ENCODE measurements at places on chromosomes 4 and X.

DNA sequence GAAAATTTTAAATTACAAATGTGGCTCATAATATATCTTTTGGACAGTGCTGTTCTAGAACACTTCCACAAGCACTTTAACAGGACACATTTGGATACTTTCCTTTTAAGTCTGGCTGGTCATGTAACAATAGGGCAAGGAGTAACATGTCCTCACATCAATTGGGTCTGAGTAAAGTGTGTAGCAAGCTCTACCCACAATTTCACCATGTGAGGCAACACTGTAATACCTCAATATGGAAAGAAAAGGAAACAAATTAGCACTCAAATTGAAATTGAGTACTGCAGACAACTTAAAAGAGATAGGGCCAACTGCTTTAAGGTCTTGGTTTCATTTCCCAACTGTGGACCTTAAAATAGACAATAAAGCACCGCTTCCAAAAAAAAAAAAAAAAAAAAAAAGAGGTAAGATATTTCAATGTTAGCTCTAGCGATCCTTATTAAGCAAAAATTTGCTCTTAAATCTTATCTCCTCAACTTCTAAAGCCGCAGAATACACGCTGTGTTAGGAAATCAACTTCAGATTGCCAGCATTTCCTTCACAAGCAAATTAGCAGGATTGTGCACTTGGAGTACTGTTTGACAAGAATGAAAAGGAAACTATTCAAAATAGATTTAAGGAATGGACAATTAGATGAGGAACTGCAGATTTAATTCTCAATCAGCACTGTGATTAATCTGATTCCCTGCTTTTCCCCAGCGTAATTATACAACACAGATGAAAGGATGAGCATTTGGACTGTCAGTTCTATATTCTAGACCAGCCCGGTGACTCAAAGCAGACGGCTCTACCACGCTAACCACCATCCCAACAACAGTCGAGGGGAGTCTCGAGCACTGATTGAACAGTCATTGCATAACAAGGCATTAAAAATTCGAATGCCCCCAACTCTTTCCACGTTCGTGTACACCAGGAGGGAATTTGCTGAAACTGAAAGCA lies 1.6 kb downstream of the CASK start:
- no peak for DNase-seq

GRCh38 chr4:120821977-120822376 lies 100.5 kb downstream of the PRDM5 start:
- DNase-seq = no peak

GRCh38 chr4:38909015-38909414 lies 41.4 kb downstream of the FAM114A1 start:
- no peak for DNase-seq

GRCh38 chr4:136863756-136864155 lies 668.5 kb downstream of the PCDH18 start:
- no peak for DNase-seq

- DNase-seq = no peak
Measured at GRCh38 chrX:72165551-72165950, 16.0 kb upstream of the PIN4 start.

- no peak for DNase-seq
Measured at GRCh38 chrX:74458736-74459135, 37.4 kb downstream of the SLC16A2 start.

DNA sequence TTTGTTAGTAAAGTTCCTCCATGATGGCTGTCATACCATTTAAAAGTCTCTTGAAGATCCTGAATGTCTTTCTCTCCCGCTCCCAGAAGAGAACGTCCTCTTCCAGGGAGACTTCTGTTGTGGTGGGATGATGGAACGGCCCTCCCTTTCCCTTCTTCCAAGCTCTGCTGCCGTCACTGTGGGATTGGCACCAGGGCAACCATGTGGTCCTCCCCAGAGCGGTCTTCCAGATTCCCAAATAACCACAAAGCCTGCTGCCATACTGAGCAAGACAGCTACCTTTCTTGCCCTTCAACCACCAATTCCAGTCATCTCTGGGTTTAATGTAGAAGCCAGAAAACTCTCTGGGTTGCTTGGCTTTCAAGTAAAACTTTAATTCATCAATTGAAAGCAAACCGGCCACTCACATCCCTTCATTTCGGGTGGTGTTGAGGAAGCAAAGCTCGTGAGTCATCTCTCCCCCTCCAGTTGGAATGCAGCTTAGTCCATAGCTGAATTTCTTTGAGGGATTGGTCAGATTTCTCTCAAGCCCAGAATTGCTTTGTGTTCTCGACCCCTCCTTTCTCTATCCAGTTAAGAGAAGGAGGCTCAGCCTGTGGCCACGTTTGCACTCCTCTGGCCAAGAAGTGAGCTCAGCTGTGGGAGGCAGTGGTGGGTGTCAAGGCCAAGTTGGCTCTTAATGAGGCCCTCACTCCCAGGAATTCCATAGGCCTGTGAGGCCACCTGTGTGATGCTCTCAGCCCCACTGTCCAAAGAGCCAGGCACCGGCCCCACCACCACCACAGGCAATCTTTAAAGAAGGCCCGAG lies 36.9 kb downstream of the FHDC1 start:
- DNase-seq = no peak

GRCh38 chr4:122764821-122765215 lies 32.3 kb downstream of the BBS12 start:
- no peak for DNase-seq

DNA sequence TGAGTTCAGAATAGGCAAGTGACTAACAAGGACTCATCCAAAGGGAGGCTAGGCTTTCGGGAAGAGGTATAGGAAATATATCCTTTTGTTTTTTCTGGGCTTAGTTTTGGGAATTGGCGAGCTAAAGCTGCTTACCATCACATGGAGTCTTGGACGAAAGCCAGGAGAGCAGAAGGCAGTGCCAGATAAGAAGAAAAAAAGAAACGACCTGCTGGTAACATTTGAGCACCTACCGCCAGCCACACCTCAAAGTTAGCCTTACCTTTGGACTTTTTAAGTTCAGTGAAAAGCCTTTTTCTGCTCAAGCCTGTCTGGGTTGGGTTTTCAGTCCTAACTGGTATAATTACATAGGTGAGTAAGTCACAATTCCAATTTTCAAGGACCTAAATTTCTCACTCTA lies 85.1 kb upstream of the LCORL start:
- no peak for DNase-seq

DNA sequence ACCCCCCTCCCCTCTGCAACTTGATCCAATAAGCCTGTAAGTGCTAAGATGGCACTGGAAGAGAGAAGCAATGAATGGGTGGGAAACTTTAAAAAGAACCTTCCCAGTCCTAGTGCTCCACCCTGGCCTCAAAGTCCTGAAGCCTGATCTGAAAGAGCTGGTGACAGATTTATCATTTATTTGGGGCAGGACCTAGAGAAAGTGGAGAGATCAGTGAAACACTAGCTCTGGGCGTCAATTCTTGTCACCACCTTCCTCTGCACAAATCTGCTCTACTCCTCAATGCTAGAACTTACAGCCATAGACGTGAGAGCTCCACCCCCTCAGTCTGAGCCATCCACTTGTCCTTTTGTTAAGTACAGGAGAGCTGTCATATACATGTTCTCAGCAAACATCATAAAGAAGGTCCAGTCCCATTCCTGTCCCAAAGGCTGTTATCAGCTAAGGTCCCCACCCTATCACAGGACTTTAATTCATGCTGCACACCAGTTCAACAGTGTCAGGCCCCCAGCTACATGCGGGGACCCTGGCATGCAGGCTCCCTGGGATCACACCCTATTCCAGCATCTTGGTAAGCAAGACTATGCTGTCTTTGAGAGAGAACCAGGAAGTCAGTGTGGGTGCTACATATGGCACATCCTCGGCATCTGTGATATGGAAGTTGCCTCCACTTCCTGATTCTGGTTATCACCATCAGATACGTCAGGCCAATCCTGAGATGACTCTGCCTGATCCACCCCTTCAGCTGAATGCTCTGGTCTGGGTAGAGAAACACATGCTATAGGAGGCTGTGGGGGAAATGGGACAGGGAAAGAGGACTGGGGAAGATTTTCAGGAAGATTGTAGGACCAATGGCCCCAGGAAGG lies 2.3 kb downstream of the P2RY4 start:
- DNase-seq = no peak

- DNase-seq = no peak
Measured at GRCh38 chr4:155081222-155081621, 127.2 kb upstream of the NPY2R start.

DNA sequence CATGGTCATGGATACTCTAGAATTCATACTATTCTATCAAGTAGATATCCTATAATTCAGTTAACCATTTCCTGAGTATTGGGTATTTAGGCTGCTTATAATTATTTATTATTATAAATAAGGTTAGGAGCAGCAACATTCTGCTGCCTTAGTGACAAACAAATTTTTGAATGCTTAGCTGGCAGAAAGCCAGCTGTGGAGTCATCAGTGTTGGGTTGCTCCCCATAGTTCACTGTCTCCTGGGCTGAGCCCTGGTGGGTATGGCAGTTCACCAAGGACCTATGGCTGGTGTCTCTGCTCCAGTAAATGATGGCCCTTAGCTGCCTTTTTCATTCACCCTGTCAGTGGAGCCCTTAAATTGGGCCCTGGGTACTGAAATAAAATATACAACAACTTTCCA lies 61.8 kb downstream of the SMARCA5 start:
- no peak for DNase-seq

GRCh38 chr4:34723605-34724004 lies 1520.7 kb downstream of the ARAP2 start:
- DNase-seq = no peak

GRCh38 chr4:133943081-133943480 lies 258.5 kb downstream of the PABPC4L start:
- DNase-seq = no peak

All from stimulated activated CD8-positive, alpha-beta memory T cell treated with anti-CD3 and anti-CD28 coated beads, Interleukin-4, amount 100 ng/mL, for 1 hour (primary cell).